GM04504 (cell line): ENCODE measurements at places on chromosomes 1 and 21.

DNA sequence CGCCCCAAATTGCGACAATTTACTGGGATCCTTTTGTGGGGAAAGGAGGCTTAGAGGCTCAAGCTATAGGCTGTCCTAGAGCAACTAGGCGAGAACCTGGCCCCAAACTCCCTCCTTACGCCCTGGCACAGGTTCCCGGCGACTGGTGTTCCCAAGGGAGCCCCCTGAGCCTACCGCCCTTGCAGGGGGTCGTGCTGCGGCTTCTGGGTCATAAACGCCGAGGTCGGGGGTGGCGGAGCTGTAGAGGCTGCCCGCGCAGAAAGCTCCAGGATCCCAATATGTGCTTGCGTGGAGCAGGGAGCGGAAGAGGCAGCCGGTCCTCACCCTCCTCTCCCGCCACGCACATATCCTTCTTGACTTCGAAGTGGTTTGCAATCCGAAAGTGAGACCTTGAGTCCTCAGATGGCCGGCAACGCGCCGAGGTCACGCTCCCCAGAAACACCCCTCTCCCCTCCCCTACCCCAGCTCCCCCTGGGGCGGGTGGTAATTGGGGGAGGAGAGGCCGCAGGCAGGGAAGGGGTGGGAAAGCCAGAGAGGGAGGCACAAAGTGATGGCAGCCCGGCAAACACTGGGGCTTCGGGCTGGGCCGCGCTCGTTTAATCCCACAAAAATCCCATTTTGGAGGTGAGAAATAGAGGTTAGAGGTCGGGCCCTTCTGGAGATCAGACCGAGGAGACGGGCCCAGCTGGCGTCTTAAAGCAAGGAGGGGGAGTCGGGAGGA, 6.2 kb downstream of the SIM2 start:
- DNase-seq, result no peak

- no peak for DNase-seq
These were observed 6.3 kb upstream of the TDRD10 start for GRCh38 chr1:154495496-154496273.

- DNase-seq, result no peak
These were observed 123.1 kb upstream of the ZBTB40 start for GRCh38 chr1:22328331-22329147.

GRCh38 chr1:167661527-167662426, 31.7 kb downstream of the RCSD1 start:
- peak; percentile 85 for DNase-seq

DNA sequence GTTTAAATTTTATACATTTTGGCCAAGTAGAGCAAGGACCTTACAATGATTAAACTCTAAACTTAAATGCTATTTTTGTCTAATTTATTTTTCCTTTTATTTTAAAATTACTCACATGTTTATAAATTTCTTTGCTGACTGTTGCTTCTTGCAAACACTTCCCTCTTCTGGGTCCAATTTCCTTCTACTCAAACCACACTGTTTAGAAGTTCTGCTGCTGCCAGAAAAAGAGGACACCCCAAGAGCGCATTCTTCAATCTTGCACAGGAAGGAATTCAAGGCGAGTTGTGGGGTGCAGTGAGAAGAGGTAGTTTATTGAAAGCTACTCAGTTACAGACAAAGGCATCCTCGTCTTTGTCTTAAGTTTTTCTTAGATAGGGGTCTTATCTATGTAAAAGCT, 88.5 kb upstream of the NEK7 start:
- DNase-seq, result no peak

DNA sequence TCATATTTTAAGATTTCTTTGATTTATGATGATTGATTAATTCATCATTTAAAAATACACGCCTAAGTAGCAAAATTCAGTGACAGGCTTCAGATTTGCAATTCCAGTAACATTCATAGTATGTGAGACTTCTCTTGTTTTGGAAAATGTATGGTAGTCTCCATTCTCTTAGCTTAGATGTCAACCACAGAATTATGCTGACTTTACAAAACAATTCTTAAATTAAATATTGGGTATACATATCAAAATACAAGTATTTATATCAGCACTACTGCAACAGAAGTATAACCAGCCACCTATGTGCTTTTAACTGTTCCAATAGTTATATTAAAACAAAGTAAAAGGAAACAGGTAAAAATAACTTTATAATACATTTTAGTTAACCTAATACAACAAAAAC, 1328.6 kb upstream of the ADGRL2 start:
- DNase-seq, result no peak

DNA sequence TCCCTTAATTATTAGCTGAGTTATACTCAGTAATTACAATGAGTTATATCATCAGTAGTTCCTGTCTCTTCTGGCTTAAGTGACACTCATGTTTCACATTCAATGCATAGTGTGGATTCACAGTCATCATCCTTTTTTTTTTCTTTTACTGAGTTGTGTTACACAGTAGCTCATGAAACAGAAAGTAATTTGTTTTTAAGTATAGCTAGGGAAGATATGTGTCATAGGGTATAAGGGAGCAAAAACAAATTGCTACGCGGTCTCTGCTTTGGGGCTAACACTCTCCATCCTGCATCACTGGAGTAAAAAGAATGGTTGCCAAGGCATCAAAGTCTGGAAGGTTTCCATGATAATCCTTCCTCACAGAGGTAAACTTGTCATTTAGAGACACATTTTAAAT, 971.7 kb upstream of the NCAM2 start:
- no peak for DNase-seq

GRCh38 chr21:35190201-35190701, 141.1 kb upstream of the RUNX1 start:
- DNase-seq, result no peak

DNA sequence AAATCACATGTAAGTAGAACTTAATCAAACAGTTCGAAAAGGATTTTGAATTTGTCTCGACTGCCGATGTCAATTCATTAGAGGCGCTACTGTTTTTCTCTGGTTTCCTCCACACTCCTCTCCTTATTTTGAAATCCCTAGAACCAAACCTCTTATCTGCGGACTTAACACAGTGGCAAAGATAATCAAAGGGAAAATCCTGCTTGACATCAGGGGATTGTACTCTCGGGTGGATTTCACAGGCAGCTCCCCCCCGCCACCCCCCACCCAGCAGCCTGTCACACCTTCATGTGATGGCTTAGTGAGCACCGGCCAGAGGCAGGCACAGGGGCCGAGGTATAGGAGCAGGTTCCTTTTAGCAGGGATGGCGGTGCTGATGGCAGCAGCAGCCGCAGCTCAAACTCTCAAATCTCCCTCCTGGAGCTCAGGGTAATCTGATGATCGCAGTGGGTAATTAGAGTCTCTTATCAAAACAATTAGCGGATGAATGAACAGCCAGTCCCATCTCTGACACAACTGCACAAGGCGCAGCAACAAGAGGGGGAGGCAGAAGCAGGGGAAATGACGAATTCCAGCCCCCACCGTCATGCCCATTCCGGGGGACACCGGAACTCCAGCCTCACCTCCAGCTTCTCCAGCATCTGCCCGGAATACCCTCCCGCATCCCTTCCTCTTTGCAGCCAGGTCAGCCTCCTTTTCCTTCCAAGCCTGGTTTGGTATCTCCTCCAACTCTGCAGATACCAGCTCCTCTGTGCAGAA, 80.3 kb downstream of the SSBP3 start:
- no peak for DNase-seq

DNA sequence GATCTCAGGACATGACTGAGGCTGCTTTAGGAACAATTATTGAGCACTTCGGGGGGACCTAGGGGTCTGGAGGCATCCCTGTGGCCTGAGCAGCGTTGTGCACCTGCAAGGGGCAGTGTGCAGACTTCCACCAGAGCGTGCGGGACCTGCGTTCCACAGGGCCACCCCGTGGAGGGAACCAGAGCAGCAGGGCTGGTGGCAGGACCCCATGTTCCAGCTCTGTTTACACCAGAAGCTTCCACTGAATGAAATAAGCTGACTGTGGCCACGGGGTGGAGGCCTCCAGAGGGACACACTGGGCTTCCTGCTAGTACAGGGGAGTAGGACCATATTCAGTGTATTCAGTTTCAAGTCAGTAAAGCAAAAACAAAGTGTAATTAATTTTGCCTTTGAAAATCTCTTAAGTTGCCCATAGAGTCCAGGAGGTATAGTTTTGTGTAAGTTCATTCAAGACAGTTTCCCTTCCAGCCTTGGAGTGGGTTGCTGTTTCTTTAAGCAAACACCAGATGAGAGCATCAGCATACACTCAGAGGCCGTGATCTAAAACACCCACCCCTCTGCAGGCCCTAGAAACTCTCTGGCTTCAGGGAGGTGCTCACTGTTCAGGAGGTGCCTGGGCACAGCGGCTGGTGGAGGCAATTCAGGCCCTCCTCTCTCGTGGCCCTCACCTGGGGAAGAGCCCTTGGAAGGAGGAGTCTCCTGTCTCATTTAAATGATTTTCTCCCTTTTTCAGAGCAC, 16.6 kb downstream of the SLC1A7 start:
- DNase-seq, result no peak

DNA sequence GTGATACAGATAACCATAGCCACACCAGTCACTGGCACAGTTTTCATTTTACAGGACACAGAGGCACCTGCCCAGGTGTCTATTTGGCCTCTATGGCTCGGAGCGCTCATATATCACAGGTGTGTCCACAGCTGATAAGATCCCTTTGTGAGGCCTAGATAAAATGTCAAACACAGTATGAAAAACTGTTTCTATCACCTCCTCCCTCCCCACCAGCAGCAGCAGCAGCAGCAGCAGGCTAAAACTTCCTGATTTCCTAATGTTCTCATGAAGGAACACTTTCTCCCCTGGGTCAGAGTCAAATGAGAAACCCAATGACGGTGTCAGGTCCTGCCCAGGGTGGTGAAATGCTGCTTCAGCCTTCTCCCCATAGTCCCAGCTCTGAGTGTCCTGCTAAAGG, 24.4 kb downstream of the ELAPOR1 start:
- no peak for DNase-seq
